Activated naive CD8-positive, alpha-beta T cell treated with anti-CD3 and anti-CD28 coated beads, Interleukin-2, amount 50 U/mL, for 24 hours (primary cell): ENCODE measurements at places on chromosomes 1 and 21.

DNA sequence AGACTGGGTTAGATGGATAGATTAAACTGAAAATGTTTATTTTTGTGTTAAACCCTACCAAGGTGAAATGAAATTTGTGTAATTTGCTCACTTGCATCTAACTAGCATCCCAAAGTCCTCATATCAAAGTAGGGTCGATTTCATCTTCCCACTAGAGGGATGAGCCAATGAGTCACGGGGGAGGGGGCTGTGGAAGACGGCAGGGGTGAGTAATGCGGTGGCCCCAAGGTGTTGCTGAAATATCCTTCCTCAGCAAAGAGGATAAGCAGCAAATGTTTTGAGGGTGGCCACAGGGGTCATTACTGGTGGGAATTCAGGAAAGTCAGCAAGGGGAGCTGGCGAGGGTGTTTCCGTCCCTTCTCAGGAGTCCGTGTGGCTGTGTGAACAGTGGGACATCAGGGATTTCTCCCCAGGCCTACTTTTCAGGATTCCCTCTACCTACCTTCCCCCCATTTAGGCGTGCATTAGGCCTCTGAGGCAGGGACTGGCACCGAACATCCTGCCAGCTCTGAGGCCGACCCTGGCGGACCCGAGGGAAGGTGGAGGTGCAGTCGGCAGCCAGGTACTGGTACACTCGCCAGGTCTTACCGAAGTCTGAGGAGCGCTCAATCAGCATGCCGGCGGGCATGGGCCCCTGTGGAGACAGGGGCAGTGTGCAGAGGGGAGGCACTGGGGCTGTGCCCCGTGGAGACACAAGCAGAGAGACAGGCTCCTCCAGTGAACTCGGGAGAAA, 18.1 kb downstream of the LAMB3 start:
- DNase-seq: no peak

DNA sequence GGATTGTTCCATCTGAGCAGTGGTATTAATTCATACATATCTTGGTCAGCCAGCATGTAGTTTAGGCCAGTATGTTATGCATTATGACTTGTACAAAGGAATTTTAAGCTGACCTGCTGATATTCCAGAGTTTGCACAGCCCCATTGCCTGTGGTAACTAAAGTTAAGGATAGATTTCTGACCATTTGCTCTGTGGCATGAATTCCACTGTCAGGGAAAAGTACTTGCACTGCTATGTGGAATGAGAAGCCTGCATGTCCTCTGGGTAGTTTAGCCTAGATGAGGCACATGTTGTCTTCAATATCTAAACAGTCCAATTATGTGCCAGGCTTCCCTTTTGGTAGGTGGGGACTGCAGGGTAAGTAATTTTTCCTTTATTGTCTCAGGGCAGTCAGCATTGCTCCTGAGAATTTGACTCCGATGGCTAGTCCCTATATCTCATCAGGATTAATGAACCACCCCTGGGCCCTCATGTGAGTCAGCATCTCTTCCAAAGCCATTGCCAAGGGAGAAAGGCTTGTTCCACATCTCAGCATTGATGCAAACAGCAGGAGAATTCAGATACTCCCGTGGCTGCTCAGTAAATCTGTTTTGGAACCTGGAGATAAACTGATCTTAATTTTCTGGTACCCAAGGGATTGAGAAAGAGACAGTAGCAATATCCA, 30.2 kb downstream of the NEK7 start:
- DNase-seq: no peak

DNA sequence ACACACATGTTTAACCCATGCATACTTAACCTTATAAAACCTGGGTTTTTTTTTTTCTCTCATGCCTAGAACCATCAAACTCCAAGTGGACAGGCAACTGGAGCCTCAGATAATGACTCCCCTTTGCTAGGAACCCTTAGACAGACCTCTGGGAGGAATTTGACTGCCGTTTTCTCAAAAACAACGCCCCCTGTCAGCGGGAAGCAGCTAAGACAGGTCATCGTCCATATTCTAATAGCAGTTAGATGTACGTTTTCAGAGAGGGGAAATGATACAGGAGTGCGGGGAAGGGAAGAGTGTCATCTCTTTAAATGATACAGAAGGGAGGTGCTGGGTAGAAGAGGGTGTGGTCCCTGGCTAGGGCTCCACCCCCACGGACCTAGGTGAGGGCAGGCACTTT, 34.7 kb downstream of the LRRC3 start:
- DNase-seq: no peak

DNA sequence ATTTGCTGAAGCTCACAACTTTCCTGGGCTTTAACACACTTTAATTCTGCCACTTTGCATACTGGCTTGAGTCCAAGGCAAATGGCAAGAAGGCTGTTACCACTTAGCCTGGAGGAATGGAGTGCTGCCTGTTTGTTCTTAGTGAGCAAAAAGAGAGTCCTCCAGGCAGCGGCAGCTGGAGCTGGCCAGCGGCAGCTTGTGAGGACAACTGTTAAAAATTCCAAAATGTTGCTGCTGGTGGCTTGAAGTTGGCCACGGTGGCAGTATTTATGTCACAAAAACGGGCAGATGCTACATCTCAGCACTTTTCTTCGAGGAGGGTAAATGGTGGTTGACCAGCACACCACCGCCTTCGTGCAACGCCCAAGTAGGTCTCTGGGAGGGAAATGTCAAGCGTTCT, 27.3 kb downstream of the STPG1 start:
- DNase-seq: no peak

- no peak for DNase-seq
Observed at GRCh38 chr1:89771991-89772560, 48.8 kb upstream of the LRRC8D start.

DNA sequence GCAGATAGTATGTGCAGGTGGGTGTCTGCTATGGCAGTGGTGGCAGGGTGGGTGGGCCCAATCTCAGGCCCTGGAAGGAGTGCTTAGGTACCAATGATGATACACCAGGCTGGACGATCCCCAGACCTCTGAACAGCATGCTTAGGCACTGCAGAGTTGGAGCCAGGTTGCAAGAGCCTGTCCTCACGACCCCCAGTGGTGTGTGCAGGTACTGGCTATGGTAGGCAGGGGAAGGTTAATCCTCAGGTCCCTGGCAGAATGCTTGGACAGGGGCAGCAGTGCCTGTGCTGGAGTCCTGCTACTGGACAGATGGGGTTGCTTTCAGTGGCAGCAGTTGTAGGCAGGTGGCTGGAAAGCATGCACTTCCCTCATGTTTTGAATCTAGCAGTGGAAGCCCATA, 100.5 kb upstream of the NEK7 start:
- DNase-seq: peak; percentile 9

GRCh38 chr1:40379785-40380452, 6.4 kb downstream of the SMAP2 start:
- no peak for DNase-seq

DNA sequence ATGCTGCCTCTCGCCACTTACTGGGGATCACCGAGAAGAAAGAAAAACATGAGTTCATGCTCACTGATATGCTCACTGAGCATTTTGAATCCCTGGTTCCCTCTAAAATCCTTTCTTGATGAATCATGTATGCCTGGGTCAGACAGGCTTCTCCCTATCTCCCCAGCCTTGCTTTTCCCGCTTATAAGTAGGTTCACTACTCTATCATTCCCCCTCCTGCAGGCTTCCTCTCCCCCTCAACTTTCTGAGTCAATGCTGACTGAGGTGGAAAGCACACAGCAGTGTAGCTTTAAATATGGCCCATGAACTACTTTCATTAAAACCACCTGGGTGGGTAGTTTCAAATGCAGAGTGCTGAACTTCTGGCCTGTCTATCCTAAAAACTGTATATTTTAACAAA, 41.7 kb downstream of the FMO4 start:
- no peak for DNase-seq

GRCh38 chr21:33197496-33197895, 32.2 kb upstream of the IFNAR2 start:
- DNase-seq: no peak

GRCh38 chr1:208234721-208235120, 9.5 kb downstream of the PLXNA2 start:
- no peak for DNase-seq

GRCh38 chr21:23633447-23633940, 1973.8 kb downstream of the MRPL39 start:
- DNase-seq: no peak
